ENCODE measurements at places on chromosomes 11 and 22. TPM values are rescaled to one million over a fixed set of nuclear protein-coding genes. Genes with fewer than 3 reads are reported as not detected.

Gene INS
- total RNA-seq: not detected

DNA sequence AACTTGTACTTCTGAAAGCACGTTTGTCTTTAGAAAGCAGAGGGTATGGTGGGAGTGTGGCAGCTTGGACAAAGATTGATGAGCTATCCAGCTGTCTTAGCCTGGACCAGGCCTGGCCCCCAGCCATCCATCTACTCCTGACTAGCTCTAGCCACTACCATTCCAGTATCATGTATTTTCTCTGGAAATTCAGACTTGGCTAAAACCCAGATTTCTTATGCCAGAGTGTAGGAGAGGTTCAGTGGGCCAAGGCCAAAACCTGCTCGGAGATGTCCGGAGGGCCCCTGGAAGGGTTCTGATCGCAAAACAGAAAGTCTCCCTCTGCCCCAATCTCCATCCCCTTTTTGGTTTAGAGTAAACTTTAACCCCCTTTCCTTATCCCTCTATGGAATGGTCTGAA is 24.8 kb upstream of the MTCH2 start:
- DNase-seq: no peak

DNA sequence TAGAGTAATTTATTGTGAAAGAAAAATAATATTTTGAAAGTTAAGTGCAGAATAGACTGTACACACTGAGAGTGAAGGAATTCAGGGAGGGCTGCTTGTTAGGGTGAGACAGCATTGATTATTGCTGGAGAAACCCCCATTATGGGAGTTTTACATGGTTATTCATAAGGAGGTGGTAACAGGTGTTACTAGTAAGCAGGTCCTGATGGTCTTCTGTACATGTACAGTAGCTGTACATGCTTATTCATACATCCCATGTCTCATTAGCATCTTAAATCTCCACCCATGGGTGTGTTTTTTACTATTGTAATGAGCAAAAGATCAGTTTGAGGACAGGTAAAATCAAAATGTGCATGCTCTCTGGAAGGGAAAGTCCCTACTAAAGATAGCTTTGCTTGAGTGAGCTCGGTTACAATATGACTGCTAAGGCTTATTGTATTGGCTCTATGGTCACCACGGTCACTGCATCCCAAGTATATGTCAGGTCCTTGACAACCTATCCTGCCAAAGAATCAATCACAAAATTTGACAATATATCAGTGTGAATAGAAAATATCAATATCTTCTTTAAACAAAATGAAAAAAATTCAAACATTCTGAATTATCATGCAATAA is 6.2 kb downstream of the KDM4F start:
- DNase-seq: no peak

Gene CD3E
- 0.17 TPM for total RNA-seq

Gene SPON1
- total RNA-seq: 4.5 TPM

Gene IL10RA
- 6.3 TPM for total RNA-seq

- DNase-seq: no peak
Observed at GRCh38 chr11:65615950-65616574, 486 bp downstream of the PCNX3 start.

DNA sequence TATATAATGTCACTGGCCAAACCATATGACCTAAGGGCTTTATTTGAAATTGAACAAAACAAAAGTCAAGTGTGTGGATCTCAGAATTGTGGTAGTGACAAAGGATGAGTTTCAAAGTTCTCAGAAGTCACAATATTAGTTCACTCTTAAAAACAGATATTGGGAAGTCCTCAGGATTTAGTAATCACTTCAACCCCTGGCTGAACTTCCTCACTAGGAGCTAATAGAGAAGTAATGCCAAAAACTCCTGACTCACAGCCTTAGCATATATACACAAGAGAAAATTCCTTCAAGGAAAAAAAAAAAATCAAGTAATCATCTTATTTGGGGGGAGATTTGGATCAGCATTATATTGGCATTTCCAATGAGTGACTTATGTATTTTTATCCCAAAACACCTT is 75.6 kb upstream of the APOA1 start:
- no peak for DNase-seq

GRCh38 chr22:33792832-33793231 is 127.4 kb downstream of the LARGE1 start:
- no peak for DNase-seq

GRCh38 chr11:132312701-132313111 is 942.3 kb downstream of the NTM start:
- no peak for DNase-seq

DNA sequence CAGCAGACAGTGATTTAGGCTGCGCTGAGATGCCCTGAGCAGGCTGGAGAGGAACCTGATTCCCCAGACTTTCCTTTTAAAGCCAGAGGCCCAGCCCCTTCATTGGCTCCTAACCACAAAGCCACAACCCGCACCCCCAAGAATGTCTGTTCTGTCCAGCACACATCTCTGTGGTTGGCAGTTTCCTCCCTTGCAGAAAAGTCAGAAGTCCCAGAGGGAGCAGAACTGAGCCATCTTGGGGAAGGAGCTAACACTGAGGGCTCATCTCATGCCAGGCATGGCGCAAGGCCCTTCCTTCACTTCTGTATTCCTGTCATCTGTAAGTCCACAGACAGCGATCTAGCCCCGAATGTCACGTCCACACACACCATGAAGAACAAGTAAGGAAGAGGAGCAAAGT is 97.1 kb upstream of the SYT13 start:
- no peak for DNase-seq

Gene RASL10A
- 0.29 TPM for total RNA-seq

DNA sequence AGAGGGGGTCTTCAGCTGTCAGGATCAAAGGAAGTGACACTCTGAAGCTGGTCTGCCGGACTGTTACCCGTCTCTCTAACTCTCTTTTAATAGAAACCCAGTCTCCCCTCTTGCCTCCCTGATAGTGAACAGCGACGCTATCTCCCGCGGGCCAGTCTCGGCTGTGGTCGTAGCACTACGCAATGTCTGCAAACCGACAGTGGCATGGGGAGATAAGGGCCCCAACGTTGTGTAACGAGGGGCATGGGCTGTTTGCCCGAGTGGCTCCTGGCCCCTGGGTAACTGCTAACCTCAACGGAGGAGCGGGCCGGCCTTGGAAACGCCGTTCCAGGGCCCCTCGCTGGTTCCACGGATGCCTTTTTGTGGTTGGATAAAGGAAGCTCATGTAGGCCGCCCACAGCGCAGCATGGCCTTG is 23.3 kb downstream of the ZBTB16 start:
- DNase-seq: peak; percentile 56

Gene KRTAP5-8
- total RNA-seq: not detected

Gene ALDH3B1
- 25.4 TPM for total RNA-seq

Gene GRK3
- 14.2 TPM for total RNA-seq

Gene EP300
- 21.1 TPM for total RNA-seq

DNA sequence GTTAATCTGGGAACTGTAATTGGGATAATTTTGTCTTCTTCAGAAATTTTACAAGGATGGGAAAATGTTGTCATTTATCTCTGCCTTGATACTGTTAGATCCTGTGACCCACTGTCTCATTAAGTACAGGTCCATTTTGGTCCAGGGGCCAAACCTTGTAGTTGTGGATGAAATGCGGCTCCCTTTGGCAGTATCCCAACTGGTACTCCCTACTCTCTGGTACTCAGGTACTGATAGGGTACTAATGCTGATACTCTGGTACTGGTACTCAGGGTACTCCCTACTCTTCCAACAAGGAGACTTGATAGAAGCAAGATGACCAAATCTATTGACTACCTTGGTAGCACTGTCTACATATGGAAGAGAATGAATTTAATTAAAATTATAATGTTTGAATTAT is 97.9 kb downstream of the GRAMD1B start:
- no peak for DNase-seq

DNA sequence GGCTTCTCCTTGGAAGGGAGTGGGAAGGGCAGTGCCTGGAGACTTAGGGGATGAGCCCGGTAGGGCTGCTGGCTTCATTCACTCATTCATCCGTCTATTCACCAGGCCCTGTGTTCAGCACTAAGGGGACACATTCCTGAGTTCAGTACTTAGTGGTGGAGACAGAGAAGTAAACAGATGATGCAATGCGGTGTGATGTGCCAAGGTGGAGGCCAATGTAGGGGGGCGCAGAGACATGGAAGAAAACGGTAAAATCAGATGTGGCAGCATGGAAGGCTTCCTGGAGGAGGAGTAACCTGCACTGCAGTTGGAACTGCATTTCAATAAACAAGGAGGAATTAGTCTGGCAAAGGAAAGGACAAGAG is 21.3 kb downstream of the GRIK4 start:
- DNase-seq: no peak

Gene FGF19
- total RNA-seq: not detected

Gene SLC22A8
- total RNA-seq: not detected

Gene MS4A14
- 0.60 TPM for total RNA-seq

GRCh38 chr11:94513091-94513490 is 830 bp downstream of the C11orf97 start:
- DNase-seq: no peak

Gene PHF21B
- not detected for total RNA-seq

Gene HTR3B
- total RNA-seq: not detected

- DNase-seq: no peak
Observed at GRCh38 chr11:105265845-105266244, 126.3 kb upstream of the CARD18 start.

DNA sequence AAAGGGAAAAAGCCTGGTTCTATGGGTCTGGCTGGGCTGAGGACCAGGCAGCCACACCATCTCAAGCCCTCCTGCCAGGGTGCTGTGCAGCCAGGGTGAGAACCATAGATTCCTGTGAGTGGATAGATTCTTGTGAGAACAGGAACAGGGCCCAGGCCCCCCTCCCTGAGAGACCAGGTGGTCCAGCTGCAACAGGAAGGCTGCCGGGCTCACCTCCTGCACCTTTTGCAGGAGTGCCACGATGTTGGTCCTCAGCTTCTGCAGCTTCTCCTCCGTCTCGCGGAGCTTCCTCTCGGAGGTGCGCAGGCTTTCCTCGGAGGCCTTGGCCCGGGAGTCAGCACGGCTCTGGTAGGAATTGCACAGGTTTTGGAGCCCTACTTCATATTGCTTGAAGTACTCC is 40.8 kb downstream of the MORC2 start:
- no peak for DNase-seq

Gene EI24
- total RNA-seq: 53.8 TPM

DNA sequence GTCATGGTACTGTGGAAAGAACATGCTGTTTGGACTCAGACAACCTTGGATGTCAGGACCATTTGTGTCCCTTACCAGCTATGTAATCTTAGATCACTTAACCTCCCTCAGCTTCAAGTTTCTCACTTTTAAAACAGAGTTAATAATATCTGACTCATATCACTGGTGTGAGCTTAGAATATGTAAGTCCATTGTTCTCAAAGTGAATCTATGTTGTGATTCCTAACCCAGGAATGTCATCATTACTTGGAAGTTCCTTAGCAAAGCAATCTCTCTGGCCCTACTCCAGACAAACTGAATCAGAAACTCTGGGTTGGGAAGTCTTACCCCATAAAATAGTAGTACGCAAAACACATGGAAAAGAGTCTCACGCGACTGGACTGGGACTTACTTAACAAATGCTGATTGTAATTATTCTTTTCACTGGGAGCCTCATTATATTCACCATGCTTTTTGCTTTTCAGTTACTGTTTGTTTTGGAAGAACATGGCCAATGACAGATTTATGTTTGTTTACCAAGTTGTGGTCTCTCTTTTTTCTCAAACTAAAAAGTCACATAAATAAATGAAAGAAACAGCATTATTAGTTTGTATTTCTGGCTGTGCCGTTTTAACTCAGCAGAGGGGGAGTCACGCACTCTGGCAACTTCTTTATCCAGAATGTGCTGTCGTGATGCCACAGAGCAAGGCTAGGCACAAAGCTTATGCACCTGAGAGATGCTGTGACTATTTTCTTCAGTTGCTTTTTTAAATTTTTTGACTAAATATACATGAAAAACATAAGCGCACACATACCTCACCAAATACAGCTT is 217.7 kb upstream of the CTSC start:
- DNase-seq: no peak

GRCh38 chr22:23575601-23576000 is 4.5 kb downstream of the IGLL1 start:
- DNase-seq: no peak

DNA sequence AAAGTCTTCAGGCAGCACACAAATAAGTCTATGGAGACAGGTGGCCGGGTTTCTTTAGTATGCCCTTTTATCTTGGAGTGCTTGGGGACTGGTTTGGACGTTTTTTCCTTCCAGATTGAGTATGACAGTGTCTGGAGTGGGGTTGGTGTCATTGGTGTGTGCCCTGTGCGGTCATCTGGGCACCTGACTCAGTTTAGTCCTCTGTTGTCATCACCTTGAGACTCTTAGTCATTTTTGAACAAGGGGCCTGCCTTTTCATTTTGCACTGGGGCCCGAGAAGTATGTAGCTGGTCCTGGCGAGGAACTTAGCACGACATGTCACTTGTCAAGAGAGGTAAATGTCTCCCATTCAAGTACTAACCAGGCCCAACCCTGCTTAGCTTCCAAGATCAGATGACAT is 27.2 kb upstream of the MYO18B start:
- no peak for DNase-seq

DNA sequence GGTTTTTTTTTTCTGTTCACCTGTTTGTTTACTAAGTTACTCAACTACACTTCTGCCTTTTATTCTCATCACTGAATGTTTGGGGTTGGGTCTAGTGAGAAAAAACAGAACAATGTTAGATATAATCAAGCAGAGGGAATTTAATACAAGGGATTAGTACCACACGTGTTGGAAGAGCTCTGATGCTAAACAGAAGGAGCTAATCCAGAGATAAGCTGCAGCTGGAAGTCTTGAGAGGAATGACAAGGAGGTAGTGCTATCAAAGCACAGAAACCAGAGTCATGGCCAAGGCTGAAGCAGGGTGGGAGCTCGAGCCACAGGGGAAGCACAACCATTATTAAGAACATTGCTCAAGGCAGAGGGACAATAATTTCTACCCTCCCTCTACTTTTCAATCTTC is 604.1 kb upstream of the ANO5 start:
- no peak for DNase-seq

GRCh38 chr11:96084610-96085318 is 160.9 kb upstream of the MTMR2 start:
- DNase-seq: no peak

DNA sequence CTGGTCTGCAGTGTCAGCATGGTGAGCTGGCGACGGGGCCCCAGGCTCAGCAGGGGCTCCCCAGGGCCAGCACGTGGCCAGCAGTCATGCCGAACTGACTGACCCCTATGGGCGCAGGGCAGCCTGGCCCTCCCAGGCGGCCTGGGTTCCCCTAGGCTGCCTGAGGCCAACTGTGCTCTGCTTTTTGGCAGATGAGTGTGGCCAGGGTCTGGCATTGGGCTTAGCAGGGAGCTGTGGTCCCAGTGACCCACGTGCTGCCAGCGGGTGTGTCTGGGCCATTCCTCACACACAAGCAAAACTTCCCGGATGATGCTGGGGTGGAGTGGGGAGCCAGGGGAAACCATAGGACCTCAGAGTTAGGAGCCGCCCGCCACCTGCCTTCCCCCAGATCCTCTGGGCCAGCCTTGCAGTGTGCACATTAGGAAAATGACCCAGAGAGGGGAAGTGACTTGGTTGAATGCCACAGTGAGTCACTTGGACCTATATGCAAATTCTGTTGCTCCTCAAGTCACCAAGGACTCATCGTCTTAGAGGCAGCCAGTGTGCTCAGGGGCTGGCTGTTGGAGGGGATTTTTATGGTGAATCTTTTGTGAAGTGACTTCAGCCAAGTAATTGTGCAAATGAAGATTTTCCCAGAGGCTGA is 6.5 kb downstream of the ADORA2A start:
- DNase-seq: no peak

All from heart left ventricle (tissue), 16 donors.